ENCODE measurements at places on chromosomes 3 and 15.

- DNase-seq, result no peak
These were observed 30.5 kb upstream of the GALNT15 start for GRCh38 chr3:16143861-16144447.

DNA sequence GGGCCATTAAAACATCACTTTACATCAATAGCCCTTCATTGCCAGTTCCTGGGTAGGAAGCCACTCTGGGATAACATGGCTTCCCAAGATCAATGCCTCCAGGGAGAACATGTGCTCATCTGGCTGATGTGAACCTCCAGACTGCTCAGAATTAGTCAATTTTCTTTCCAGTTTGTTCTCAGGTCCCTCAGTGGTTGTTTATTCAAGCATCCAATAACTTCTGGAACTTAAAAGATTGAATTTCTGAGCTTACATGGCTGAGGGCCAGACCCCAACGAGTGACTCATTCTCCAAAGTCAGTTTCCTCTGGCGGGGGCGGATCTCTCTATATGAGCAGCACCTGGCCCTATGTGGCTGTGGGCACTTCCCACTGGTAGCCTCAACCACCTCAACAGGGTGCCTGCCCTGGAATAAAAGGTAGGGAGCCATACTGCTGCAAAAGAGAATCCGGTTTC lies 34.0 kb downstream of the LYZL4 start:
- DNase-seq, result no peak

GRCh38 chr15:77974098-77974414 lies 103.5 kb downstream of the TBC1D2B start:
- no peak for DNase-seq

DNA sequence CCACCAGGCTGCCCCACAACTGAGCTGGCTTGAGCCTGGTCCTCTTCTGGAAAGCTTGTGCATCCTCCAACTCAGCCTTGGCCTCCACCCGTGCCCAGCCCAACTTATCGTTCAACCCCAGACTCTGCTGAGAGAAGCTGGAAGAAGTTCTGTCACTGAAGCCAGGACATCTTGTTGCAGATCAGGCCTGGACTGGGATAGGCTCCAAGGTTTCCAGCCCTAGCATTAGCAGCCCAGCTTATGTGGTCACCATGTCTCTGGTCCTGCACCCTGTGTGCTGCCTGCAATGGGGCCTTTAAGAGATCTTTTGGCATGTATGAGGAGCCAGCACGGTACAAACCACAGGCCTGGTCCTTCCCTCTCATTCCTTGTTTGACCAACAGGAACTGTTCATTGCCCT lies 15.2 kb upstream of the CAMP start:
- no peak for DNase-seq

GRCh38 chr3:127552038-127552437 lies 38.5 kb downstream of the TPRA1 start:
- no peak for DNase-seq

- DNase-seq, result no peak
These were observed 281.3 kb upstream of the TTC14 start for GRCh38 chr3:180320631-180321030.

- no peak for DNase-seq
These were observed 63.6 kb upstream of the ARL8B start for GRCh38 chr3:5058471-5058951.

DNA sequence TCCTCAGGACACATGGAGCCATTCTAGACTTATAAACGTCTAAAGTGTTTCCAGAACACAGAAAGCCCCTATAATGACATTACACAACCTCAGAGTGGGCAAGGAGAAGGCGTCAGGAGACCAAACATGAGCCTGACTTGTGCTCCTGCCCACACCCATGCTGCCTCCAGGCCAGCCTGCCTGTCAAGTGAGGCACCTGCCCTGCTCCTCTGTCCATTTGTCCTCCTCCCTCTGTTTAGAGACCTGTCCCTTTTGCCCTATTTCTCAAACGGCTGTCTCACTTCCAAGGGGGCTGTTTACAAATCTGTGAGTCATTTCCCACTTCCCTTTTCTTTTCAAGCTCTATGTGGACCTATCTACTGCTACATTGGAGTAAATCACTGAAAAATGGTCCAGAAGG lies 21.0 kb downstream of the ZDHHC3 start:
- DNase-seq, result no peak
